ENCODE measurements at places on chromosomes 5 and 9.

- no peak for DNase-seq
These were observed 391.2 kb upstream of the SGCD start for GRCh38 chr5:155935723-155936122.

DNA sequence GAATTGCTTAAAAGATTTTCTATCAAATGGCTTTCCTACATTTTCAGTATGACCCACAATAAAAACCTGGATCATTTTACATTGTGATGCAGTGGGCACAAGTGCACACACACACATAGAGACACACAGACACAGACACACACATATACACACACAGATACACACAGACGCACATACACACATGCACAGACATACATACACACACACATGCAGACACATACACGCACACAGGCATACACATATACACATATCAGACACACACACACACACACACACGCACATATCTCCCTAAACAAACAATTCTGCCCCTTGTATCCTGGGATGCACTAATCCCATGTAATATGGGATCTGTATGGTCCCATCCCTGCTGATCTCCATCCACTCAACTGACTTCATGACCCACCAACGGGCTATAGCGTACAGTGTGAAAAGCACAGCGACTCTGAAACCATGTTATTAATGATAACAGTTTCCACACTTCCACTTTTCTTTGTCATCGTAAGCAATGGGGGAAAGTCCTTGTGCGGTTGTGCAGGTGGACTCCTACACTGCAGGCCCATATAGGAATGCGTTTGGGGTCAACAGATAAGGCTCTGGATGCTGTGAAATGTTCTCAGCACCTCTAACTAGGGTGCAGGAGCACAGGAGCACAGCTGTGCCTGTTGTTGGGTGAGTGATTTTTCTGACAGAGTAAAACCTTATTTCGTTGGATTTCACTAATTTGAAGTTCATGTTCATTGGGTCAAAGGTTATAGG lies 52.7 kb downstream of the DAP start:
- no peak for DNase-seq

- no peak for DNase-seq
These were observed 84.2 kb downstream of the FNBP1 start for GRCh38 chr9:129958796-129959195.

DNA sequence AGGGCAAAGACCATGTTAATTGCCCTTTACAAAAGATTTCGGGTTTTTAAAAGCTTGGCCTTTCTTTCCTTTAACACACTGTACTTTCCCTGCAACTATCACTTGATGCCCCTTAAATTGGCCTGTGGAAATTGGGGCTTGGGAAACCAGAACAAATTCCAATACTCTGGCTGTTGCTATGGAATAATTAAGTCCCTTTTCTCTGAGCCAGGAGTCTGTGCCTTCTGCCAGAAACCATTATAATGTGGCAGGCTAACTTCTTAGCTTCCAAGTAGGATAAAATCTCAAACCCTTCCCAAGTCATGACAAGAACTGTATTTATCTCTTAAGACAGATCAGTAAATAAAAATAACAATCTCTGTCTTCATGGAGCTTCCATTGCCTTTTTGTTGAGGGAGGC lies 1.1 kb upstream of the SPINK1 start:
- DNase-seq, result no peak

GRCh38 chr9:123825342-123826060 lies 104.4 kb downstream of the DENND1A start:
- no peak for DNase-seq

DNA sequence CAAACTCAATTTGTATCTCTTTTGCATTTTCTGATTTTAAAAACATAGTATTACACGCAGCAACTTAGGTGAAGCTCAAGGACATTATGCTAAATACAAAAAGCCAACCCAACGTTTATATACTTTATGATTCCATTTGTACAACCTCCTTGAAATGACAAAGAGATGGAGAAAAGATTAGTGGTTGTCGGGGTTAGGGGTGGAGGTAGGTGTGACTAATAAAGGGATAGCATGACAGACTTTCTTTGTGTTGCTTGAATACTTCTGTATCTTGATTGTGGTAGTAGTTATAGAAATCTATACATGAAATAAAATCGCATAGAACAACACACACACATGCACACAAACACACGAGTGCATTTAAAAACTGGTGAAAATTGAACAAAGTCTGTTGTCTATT lies 42.5 kb upstream of the EFNA5 start:
- no peak for DNase-seq

- no peak for DNase-seq
These were observed 55.3 kb downstream of the TRPC7 start for GRCh38 chr5:136309932-136310598.

GRCh38 chr9:24614070-24614469 lies 68.4 kb upstream of the IZUMO3 start:
- no peak for DNase-seq

GRCh38 chr5:58731641-58732040 lies 148.8 kb downstream of the RAB3C start:
- no peak for DNase-seq

GRCh38 chr5:150293091-150293941 lies 3.7 kb upstream of the CAMK2A start:
- DNase-seq, result no peak

DNA sequence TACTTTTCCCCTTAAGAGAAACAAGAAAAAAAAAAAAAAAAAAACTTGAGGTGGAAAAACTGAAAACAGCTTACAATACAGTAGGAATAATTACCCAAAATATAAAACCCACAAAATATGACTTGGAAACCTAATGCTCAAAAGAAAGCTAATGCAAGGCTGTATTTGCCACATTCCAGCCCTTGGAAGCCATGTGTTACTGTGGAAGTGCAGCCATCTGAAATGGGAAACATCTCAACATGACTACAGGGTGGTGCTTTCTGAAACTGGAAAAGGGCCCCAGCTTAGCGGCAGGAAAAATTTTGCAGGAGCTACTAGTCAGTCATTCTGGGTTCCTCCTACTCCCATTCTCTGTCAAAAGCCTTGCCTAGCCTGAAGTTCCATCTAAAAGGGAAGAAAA lies 20.4 kb downstream of the CDK5RAP2 start:
- no peak for DNase-seq

DNA sequence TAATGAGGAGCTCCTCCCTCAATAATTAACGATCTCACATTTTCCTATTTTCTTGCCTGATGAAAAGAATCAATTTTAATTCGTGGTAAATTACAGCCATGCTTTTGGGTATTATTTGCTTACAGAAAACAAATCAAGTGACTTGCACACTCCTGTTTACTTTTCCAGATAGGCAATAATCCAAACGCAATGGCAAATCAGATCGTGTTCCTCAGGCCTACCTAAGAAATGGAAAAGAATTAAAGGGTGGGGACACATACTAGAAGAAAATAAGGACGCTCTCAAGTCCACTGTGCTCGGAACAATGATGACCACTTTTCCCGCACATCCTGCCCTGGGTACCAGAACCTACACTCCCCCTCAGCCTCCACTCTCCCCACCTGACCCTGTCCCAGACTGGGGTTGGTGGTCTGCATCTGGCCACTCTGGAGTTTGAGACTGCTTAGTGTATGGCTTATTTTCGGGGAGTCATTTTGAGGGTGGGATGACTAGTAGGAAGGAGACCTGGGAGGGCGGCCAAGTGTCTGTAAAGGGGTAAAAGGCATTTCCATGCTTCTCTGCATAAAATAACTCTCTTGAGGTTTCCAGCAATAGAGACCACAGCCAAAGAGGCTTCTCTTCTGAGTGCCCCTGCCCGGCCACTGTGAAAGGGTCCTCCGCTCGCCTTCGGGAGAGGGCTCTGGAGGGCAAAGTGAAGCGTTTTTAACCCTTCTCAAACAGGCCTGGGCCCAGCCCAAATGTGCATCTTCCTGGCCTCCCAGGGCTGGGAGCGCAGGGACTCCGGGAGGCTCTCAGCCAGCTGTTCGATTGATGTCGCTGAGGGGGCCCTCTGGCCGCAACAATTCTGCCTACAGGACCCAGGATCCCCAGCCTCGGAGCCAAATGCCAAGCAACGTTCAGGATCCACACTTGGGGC lies 4.5 kb upstream of the OTP start:
- no peak for DNase-seq

GRCh38 chr5:34415559-34416198 lies 240.4 kb upstream of the RAI14 start:
- no peak for DNase-seq

DNA sequence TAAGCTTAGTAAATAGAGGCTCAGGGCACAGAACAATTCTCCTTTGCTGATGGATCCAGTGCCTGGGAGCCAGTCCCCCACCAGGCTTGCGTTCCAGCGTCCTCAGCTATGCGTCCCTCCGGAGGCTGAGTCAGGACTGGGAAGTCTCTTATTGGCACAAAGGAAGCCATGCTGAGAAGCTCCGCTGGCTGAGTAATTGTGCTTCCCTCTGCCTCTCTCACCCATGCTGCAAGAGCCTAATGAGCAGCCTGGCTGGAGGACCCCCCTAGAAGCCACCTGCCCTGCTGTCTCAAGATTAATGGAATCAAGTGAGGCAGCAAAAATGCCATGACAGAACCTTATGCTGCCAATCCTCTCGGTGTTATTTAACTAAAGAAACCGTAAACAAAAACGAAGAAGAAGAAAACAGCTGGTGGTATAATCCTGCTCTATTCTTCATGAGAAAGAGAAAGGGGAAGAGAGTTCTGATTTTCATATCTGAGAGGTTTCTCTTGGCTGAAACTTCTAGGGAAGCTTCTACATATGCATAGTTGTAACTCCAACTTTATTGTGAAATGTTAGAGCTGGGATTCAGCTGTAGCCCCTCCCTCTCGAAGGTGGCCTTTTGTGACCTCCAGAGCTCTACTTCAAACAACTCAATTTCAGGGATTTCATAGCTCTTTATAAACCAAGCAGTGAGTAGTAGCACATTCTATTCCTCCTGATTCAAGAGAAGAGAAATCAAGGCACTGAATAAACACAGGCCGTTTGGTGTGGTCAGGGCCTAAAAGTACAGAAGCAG lies 185.4 kb upstream of the SEMA6A start:
- DNase-seq, result peak; percentile 80

GRCh38 chr5:125154301-125155110 lies 408.1 kb upstream of the ZNF608 start:
- no peak for DNase-seq

GRCh38 chr9:123329329-123329955 lies 26.6 kb upstream of the CRB2 start:
- DNase-seq, result no peak

DNA sequence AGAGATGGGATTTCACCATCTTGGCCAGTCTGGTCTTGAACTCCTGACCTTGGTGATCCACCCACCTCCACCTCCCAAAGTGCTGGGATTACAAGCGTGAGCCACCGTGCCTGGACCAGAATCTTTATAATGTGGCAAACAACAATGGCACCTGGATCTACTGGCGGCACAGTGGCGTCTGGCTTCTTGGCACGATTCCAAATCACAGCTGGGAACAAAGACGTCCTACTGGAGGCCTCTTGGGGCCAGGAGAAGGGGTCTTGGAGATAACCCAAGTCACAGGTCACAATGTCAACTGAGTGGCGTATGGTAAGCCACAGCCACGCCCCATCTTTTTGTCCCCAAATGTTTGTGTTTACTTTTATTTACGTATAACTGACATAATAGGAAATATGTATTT lies 77.8 kb upstream of the RAPGEF1 start:
- no peak for DNase-seq

DNA sequence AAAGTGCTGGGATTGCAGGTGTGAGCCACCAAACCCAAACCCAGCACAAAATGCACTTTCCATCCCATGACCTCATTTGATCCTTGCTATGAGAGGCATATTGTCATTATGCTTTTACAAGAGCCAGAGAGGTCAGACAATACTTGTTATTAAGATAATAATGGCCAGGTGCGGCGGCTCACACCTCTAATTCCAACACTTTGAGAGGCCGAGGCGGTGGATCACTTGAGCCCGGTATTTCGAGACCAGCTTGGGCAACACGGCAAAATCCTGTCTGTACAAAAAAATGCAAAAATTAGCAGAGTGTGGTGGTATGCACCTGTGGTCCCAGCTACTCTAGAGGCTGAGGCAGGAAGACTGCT lies 55.9 kb upstream of the IL17B start:
- no peak for DNase-seq

DNA sequence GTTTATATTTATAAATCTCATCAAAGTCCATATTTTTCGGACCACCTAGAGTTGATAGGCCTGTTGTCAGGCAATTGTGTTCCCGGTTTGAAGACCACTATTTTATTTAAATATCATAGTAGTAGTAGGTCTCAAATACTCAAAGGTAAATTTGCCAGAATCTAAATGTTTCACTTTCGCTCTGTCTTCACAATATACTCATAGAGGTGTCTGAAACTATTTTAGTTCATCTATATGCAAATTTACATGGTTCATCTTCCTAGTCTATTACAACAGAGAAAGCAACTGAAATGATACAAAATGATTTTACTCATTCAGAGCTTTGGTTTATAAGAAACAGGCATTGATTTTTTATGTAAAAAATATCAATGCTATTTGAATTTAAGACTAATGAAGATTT lies 1897.5 kb downstream of the EFNA5 start:
- DNase-seq, result no peak

DNA sequence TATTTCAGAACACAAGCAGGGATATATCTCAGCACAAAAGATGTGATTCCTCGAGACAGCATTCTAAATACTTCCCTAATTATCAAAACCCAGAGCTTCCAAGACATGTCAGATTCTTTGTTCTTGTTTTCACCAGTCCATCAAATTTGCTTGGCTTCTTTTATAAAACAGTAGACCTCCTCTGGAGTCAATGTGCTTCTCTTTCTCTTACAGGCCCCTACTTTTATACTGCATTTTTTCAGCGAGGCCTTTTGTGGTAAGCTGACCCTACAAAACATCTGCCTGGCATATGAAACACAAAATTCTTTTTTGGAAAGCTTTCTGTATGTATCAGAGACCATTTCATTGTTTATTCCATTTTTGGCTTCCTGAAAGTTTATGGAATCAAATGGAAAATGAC lies 81.8 kb downstream of the ARSB start:
- DNase-seq, result no peak

GRCh38 chr5:158727771-158728311 lies 371.9 kb downstream of the EBF1 start:
- no peak for DNase-seq

DNA sequence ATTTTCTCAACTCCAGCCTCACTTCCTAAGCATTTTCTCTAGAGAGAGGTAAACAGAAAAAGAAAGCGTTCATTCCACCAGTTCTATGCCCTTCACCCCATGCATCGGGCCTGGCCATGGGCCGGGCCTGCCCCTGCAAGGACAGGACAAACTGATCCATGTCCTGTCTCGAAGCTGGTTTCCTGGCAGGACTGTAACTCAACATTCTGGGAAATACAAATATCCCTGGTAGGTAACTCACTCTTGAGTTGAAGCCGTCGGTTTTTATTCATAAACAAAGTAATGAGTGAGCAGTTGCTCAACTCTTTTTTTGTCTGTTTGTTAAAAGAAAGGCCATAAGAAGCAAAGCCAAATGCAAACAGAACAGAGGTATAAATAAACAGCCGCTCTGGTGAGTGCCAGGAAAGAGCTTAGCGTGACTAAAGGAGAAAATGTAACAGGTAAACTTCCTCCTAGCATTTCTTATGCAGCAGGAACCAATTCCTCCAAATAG lies 64.4 kb upstream of the DNAH5 start:
- peak; percentile 8 for DNase-seq

- peak; percentile 88 for DNase-seq
These were observed 65.9 kb downstream of the DAP start for GRCh38 chr5:10695055-10695649.
